ENCODE measurements at places on chromosomes 2 and 18. TPM values are rescaled to one million over a fixed set of nuclear protein-coding genes. Genes with fewer than 3 reads are reported as not detected.

The MC5R gene
- not detected for total RNA-seq

The LOXL3 gene
- 7.8 TPM for total RNA-seq

The ELOA2 gene
- not detected for total RNA-seq

DNA sequence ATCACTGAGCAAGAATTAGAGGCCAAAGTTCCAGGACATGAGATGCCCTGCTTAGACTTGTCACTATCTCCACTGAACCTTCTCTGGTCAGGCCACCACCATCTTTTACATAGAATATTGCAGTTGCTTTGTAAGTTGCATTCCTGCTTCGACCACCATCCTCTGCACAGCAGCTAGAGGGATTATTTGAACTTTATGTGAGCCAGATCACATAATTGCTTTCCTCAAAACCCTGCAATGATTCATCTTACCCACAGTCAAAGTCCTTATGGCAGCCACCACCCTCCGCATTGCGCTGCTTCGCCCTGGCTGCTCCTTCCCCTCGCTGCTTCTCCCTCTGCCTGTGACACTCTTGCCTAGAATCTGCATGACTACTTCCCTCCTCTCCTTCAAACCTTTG lies 111.3 kb downstream of the EML6 start:
- DNase-seq: no peak
- no peaks in the 10 kb centered on the region for H3K4me1 ChIP-seq
- H3K27ac ChIP-seq: no peak overlapping the region

DNA sequence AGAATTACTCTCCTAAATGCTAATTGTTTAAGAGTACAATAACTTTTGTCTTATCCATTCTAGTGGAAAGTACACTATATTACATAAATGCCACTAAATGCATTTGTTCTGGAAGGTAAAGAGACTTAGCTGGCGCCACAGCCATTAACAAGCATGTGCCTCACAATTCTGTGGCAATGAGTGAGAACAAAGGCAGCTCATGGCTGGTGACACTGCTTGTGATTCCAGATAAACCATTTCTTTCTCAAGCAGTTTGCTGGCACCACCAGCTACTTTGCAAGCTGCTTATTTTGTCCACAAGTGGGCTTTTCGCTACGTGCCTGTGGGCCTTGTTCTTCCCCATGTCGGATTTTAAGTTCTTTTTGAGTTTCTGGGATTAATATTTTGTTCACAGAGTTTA lies 147.6 kb upstream of the SMAD7 start:
- H3K4me1 ChIP-seq: no peaks in the 10 kb centered on the region
- no peak for DNase-seq
- no peak overlapping the region for H3K4me3 ChIP-seq
- no peaks in the 10 kb centered on the region for H3K36me3 ChIP-seq
- H3K27me3 ChIP-seq: no peaks in the 10 kb centered on the region
